ENCODE measurements at places on chromosomes 13 and 19.

- no peak for DNase-seq
These were observed 955.6 kb downstream of the UQCRFS1 start for GRCh38 chr19:28257396-28257795.

DNA sequence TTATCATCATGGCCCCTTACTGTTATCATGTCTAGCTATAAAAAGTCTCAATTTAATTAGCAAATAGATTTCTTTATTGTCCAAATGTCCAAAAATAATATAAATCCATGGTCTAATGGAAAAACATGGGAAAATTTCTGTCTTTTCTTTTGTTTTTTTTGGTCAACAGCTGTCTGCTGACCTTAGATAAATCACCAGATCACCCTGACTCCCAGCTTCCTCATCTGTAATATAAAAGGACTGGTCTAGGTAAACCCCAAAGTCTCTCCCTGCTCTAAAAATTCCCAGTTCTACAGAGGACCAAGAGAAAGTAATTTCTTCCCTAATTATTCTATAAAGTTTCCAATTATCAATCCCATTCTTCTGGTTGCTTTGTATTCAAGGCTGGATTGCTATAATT lies 30.7 kb upstream of the RCBTB2 start:
- DNase-seq, result no peak

DNA sequence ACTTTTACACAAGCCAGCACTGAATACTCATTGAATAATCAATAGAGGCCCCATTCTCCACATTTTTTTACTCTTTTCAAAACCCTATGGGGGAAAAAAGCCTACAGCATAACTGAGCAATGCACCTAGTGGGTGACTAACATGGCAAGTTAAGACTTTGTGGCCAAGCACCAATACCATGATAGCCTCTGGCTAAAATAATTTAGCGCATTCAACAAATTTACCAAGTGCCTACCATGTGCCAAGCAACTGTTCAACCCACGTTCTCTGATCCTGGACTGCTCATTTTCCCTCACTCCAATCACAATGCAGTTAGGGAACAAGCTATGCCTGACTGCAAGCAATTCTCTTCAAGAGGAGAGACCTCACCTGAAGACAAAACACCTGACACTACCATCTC lies 3.0 kb downstream of the ANKRD10 start:
- DNase-seq, result no peak

GRCh38 chr13:68727165-68727564 lies 1380.5 kb upstream of the ATXN8OS start:
- peak; percentile 25 for DNase-seq
